ENCODE measurements at places on chromosomes 16 and 17.

GRCh38 chr16:80174416-80174815, 366.4 kb upstream of the DYNLRB2 start:
- no peak for DNase-seq

- no peak for DNase-seq
These were observed 76.2 kb upstream of the DNAH17 start for GRCh38 chr17:78653382-78653781.

DNA sequence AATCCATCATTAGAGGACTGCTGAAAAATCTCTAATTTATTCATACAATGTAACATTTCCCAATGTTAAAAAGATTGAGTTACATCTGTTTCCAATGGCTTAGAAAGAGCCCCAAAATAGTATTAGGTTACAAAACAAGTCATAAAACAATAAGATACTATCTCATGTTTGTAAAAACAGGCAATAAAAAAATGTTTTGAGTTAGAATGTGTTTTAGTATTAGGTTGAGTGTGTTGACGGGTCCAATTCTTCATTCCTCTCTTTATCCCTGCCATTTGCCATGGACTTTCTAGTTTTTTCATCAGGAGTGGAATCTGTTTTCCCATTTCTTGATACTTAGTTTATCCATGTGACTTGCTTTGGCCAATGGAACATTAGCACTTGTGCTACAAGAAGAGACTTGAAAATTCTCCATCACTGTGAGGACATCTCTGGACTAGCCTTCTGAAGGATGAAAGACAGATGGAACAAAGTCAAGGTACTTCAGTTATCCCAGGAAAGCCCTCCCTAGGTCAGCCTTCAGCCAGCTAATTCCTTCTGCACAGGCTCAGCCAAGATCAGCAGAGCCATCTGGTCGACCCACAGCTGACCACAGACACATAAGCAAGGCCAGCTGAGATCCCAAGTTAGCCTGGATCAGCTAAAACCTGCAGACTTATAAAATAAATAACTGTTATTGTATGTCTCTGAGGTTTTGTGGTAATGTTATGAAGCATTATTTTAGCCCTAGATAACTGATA, 83.3 kb downstream of the HS3ST3A1 start:
- no peak for DNase-seq

- no peak for DNase-seq
These were observed 32.5 kb downstream of the PPM1E start for GRCh38 chr17:58788199-58788598.

Measured in iPS-NIHi11 (cell line).